ENCODE measurements at places on chromosomes 2 and 18.

DNA sequence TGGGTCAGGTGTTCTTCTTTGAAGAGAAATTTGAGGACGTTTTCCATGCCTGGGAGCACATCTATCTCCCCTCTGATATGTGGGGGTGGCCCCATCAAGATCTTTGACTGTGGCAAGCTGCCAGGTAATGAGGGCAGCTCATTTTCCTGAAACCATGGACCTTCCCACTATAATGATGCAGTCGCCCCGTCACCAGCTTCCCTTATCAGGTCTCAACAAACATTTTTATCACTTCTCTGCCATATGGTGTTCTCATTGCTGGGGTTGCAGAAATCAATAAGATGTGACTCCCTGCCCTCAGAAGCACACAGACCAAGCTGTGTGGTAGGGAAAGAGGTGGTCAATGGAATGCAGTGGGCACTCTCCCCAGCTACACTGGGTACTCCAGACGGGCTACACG is 48.4 kb upstream of the B3GNT7 start:
- DNase-seq = no peak

DNA sequence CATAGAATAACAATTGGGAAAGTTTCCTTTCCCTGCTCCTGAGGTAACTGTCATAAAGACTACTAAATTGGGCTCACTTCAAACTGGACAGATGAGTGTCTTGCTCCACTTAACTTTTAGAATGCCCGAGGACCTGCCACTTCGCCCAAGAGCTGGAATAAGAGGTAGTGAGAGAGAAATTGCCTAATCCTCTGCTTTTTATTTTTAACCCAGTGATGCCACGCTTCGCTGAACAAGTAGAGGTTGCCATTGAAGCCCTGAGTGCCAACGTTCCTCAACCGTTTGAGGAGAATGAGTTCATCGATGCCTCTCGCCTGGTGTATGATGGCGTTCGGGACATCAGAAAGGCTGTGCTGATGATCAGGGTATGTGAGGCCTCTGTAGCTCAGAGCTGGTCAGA is 269.4 kb upstream of the LRRTM1 start:
- no peak for DNase-seq

DNA sequence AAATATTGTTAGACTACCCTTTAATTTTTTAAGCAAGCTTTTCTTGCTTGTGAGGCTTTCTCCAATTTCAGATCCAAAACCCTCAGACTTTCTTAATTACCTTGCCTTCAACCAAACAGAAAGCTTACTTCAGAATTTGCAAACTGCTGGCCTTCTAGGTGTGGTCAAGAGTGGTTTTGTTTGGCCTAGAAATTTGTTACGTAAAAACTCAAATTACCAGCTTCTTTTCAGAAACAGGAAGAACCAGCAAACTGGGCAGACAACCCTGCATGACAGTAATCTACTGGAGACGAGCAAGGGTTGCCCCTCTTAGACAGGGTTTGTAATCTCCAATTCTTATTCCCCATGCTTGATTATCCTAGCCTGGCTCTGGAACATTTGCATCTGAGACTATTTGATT is 27.1 kb downstream of the SRBD1 start:
- DNase-seq = peak; percentile 8

- DNase-seq = no peak
These were observed 137.3 kb upstream of the NFATC1 start for GRCh38 chr18:79258447-79258846.

GRCh38 chr2:55418512-55419232 is 984 bp downstream of the CCDC88A start:
- DNase-seq = peak; percentile 76

GRCh38 chr2:198991431-198991830 is 466.3 kb downstream of the SATB2 start:
- DNase-seq = no peak

GRCh38 chr2:127386246-127386645 is 1.5 kb downstream of the MAP3K2 start:
- peak; percentile 80 for DNase-seq

DNA sequence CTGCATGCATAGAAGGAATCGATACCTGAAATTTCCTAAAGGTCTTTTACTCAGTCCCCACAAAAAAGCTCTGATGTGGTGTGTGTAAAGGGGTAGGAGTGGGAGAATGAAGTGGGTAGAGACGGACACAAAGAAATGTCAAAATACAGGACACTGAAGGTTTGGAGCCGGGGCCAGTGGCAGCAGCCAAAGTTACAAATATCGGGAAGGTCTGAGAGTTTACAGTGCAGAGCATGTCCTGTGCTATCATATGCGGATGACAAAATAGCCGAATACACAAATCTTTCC is 89.9 kb upstream of the STON1 start:
- no peak for DNase-seq

- DNase-seq = peak; percentile 90
These were observed 4.7 kb downstream of the CAPG start for GRCh38 chr2:85405201-85406059.

DNA sequence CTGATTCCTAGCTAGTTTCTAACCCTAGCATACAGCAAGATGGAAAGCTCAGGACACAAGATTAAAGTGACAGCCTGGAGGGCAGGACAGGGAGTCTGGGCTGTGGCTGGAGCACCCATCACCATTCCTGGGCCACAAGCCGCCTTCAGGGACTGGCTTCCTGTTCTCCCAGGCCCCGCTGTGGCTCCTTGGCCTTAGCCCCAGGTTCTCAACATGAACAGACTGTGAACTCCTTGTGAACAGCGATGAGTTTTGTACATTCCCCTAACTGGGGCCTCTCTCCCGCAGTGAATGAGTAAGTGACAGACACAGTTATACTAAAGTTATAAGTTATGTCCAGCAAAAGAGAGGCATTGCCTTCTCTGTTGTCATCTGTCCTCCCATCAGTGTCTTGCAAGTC is 35.9 kb upstream of the SLC14A1 start:
- DNase-seq = no peak

DNA sequence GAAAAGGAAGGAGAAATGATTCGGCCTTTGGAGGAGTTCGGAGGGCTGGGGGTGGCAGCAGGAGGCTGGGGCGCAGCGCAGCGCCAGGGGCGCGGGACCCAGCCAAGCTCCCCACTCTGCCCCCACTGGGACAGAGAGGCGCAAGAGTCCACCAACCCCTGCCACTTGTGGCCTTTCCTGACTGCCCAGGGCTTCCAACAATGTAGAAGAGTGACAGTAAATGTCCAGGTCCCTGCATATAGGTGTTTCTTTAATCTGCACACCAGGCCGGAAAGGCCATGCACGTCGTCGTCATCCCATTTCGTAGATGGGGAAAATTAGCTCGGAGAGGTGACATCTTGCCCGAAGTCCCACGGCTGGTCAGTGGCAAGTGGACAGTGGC is 96.6 kb downstream of the INHBB start:
- no peak for DNase-seq

GRCh38 chr2:67871686-67872412 is 191.0 kb downstream of the C1D start:
- no peak for DNase-seq

DNA sequence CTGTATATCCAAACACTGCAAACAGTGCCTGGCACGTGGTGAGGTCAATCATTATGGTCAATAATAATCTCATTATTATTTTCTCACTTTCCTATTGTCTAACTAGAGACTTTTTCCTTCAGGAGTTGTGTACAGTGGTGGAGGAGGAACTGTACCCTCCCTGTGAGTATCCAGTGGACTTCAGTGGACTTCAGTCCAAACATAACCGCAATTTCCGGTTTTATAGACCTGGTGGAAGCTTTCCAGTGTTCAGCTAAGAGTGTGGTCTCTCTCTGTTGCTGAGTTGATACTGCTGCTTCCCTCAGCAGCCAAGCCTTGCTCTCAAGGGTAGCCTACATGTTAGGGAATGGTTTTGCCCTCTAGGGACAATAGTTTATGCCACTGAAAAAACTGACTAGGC is 447.1 kb downstream of the TMEM182 start:
- DNase-seq = no peak

- no peak for DNase-seq
These were observed 340.1 kb upstream of the GYPC start for GRCh38 chr2:126315828-126316227.

- DNase-seq = no peak
These were observed 297.0 kb downstream of the NBAS start for GRCh38 chr2:15263976-15264685.

- DNase-seq = no peak
These were observed 2.1 kb upstream of the WNT6 start for GRCh38 chr2:218857371-218858137.

DNA sequence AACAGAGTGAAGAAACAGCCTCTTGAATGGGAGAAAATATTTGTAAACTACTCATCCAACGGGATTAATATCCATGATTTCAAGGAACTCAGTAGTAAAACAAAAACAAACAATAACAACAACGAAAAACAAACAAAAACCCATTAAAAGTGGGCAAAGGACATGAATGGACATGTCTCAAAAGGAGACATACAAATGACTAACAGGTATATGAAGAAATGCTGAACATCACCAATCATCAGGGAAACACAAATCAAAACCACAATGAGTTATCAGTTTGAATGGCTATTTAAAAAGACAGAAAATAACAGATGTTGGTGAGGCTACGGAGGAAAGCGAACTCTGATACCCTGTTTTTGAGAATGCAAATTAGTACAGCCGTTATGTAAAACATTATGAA is 224.8 kb upstream of the NRXN1 start:
- no peak for DNase-seq

- no peak for DNase-seq
These were observed 17.0 kb upstream of the CD8A start for GRCh38 chr2:86807468-86808275.

GRCh38 chr2:27073782-27074181 is 2.3 kb upstream of the OST4 start:
- DNase-seq = no peak

- no peak for DNase-seq
These were observed 12.1 kb upstream of the MAP2 start for GRCh38 chr2:209411718-209412117.

Data from suppressor macrophage (primary cell).